NCI-H526 (cell line): ENCODE measurements at places on chromosomes 7 and 10.

- DNase-seq: peak; percentile 55
Measured at GRCh38 chr10:123995461-123996131, 97.8 kb downstream of the CHST15 start.

DNA sequence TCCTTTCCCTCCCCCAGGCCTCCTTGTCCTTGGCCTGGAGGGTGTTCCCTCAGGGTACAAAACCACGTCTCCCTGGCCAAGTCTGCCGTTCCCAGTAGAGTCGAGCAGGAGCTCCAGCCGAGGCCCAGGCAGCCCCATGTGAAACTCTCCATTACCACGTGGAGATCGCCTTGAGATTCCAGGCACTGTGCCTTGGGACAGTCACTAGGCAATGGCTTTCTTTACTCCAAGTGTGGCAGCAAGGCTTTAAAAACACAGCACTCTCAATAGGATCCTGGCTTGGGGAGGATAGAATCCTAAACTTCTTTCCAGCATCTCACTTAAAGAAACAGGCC lies 57.5 kb downstream of the PLXNA4 start:
- no peak for DNase-seq

DNA sequence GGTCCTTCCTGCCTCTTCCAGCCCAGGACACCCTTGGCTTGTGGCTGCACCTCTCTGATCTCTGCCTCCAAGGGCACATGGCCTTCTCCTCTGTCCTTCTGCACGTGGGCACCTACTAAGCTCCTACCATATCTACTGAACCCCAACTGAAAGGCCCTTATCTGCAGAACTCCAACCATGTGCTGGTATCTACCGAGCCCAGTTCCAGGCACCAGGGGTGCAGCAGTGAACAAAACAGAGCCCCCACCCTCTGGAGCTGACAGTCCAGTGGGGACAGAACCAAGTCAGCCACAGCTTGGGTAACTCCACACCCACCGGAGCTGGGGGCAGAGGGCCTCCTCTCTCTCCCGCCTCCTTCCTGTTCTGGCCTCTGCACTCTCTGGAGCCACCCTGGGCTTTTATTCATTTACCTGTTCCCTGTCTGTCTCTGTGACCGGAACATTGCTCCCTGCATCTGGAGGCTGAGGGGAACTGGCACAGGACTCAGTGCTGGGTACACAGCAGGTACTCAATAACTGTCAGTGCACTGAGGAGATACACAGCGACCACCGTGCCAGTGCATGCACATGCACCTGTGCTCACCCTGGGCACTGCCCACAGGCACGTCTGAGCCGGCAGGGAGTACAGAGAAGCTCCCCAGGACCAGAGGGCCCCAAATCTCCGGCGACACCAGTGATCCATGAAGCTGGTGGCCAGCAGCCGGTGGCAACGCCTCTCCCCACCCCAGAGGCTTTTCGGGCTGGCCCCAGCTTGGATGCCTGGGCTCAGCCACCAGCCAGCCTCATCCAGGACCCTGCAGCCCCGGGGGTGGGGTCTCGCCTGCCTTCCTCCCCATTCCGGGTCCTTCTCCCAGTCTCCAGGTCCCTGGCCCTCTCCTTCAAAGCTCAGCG lies 2.0 kb downstream of the MICALL2 start:
- no peak for DNase-seq

DNA sequence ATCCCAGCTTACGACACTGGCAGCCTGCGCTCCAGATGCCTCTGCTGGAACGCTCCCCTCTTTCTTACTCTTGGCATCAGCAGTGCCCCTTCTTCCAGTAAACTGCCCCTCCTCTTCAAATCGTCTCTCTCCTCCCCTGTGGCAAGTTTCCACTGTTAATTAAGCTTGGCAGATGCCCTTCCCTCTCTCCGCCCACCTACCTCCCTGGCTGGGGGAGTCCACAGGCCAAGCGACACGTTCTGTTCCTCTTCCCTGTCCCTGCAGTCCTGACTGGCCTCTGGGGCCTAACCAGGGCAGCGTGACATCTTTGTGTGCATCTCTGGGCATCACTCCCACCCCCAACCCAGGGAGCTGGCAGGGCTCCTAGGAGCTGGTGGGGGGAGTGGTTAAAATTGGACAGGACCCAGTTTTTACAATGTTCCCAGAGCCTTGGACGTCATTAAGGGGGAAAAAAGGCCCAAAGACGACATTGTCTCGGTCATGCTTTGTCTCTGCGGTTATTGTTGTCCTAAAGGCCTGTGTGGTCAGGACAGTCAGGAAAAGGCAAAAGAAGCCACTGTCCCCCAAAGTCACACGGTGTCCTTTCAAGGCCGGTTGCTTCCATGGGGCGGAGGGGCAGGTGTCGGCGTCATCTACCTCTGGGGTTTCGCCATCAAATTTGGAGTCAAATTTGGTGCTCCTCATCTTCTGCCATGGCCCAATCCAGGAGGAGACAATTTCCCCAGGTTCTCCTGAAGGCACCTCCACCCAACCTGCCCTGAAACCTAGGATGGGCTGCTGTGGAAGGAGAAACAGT lies 54.2 kb downstream of the DLG5 start:
- no peak for DNase-seq

DNA sequence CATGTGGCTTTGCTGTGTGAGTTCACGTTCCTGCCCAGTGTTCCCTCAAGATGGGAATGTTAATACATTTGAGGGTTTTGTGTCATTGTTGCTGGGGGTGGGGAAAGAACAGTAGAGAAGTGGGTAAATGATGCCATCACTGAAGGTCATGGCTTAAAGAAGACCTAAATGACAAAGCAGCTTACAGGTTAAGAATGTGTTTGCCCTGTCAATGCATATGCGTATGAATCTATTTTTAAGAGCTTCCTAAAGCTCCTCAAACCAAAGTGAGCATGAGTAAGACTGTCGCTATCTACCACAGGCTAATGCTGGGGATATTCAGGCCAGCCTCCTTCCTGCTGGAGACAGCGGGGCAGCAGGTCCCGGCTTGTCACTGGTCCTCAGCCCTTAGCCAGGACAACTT lies 162.9 kb downstream of the CREB5 start:
- DNase-seq: no peak

- no peak for DNase-seq
Measured at GRCh38 chr10:31698181-31698830, 230.3 kb downstream of the ARHGAP12 start.

- no peak for DNase-seq
Measured at GRCh38 chr7:44173911-44174693, 15.1 kb downstream of the GCK start.

- no peak for DNase-seq
Measured at GRCh38 chr10:124472071-124472470, 10.4 kb downstream of the LHPP start.

GRCh38 chr10:93997546-93997945 lies 3.8 kb downstream of the PLCE1 start:
- DNase-seq: no peak

GRCh38 chr7:112076324-112076723 lies 129.9 kb downstream of the DOCK4 start:
- no peak for DNase-seq

GRCh38 chr10:21212348-21212747 lies 313.1 kb downstream of the SKIDA1 start:
- no peak for DNase-seq

DNA sequence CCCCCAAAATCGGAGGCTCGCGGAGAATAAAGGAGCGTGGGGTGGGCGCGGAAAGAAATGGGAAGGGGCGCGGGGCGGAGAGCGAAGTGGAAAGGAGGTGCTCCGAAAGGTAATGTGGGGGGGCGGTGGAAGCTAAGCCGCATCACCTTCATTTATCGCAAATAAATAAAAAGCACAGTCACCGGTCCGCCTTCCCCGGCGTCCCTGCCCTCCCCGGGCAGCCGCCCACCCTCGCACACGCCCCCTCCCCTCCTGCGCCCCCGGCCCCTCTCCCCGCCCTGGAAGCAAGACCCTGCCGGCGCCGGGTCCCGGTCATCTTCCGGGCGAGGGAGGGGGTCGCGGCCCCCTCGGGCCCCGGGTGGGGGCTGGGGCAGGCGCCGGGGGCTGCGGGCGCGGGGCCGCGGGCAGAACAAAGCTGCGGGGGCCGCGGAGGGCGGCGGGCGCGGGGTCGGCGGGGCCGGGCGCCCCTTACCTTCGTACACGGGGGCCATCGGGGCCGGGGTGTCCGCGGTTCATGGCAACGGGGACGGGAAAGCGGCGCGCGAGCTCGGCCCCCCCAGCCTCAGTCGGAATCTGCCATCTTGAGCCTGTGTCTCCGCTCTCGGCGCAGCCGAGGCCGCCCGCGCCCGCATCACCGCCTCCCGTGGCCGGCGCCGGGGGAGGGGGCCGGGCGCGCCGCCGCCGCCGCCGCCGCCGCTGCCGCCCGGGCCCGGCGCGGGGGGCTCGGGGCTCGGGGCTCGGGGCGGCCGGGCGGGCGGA lies 486 bp downstream of the HIPK2 start:
- DNase-seq: peak; percentile 80

DNA sequence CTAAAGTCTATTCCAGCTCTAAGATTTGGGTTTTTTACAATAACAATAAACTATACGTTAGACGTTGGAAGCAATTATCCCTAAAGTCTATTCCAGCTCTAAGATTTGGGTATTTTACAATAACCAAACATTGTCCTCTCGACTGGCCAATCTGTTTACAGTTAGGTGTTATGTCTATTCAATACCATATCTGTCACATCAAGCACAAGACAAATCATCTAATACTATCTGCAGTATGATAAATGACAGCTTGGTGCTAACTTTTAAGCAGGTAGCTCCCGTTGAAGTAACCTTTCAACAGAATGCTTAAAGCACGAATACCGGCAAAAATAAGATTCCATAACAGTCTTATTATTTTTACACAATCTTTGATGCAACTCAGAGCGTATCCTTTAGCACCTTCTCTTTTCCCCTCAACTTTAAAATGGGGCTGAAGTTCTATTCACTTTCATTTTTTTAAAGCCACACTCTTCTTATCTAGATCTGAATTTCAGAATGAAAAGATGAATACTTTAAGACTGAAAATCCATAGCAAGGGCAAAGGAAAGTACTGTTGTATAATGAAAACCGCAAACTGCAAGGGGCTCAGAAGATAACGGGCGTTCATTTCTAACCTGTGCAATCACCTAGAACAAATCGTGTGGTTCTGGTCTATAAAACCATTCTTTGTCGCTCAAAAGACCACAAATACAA lies 925 bp downstream of the H2AZ2 start:
- DNase-seq: no peak

- DNase-seq: no peak
Measured at GRCh38 chr10:43260911-43261577, 5.8 kb downstream of the RASGEF1A start.

GRCh38 chr7:135731131-135731530 lies 3.1 kb upstream of the SLC13A4 start:
- no peak for DNase-seq

DNA sequence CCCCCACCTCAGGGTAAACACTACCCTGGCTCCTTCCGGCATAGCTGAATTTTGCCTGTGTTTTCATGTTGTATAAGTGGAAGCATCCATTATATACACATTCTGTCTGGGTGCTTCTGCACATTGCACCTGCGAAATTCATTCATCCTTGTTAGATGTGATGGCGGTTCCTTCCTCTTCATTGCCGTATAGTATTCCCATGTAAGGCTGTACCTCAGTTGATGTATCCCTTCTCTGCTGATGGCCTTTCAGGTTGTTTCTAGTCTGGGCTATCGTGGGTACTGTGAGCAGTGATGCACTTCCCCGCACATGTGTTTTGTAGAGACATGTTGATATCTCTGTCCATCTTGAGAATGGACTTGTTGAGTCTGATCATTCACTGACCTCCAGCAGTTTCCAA lies 28.9 kb downstream of the ELFN1 start:
- no peak for DNase-seq

- DNase-seq: no peak
Measured at GRCh38 chr10:63396133-63396761, 69.5 kb downstream of the JMJD1C start.

DNA sequence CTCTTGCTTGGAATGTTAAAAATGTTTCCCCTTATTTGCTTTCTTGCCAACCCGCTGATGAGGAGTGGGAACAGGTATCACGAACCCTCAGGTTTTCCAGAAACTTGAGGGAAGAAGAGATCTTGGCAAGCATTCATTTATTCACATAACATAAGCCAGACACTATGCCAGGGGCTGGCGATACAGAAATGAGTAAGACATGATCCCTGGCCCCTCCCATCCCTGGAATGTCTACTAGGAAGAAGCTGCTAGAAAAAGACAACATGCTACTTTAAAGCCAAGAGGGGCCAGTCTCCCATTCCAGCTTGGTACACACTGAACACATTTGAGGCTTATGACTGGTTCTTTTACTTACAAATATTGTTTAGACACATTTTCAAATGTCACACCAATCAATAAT lies 26.4 kb downstream of the SLC35B4 start:
- DNase-seq: no peak

DNA sequence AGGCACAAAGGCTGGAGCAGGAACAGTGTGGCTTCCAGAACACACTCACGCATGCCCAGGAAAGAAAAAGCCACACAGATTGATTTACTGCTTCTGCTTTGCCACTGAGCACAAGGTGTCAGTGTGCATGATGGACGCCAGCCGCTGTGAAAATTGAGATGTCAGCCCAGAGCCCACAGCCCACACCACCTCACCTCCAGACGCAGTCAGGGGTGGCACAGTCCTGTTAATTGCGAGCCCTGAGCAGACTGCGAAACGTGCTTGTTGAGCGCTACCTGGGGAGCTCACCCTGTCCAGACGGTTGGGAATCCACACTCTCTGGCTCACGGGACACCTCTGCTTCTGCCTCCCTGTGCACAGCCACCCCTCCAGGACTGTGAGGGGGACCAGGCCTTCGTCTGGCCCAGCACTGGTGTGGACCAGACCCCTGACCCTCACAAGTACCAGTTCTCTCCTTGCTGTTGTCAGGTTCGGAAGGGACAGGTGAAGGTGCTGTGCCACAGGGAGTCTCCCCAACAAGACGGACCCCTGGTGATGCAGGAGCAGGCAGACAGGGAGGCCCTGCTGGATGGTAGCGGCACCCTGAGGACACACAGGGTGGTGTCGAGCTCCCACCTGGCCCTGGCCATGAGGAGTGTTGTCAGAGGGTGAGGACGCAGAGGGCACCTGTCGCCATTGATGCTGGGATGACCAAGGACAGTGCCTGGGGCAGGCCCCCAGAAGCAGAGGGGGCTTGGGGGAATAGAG lies 15.3 kb downstream of the RASGEF1A start:
- no peak for DNase-seq
